Stimulated activated CD4-positive, alpha-beta T cell treated with anti-CD3 and anti-CD28 coated beads, Interleukin-12 subunit alpha, Interleukin-12 subunit beta, amount 100 ng/mL, for 4 hours (primary cell): ENCODE measurements at places on chromosomes 6 and 20.

GRCh38 chr20:19671374-19671773, 86.7 kb upstream of the RIN2 start:
- no peak for DNase-seq

DNA sequence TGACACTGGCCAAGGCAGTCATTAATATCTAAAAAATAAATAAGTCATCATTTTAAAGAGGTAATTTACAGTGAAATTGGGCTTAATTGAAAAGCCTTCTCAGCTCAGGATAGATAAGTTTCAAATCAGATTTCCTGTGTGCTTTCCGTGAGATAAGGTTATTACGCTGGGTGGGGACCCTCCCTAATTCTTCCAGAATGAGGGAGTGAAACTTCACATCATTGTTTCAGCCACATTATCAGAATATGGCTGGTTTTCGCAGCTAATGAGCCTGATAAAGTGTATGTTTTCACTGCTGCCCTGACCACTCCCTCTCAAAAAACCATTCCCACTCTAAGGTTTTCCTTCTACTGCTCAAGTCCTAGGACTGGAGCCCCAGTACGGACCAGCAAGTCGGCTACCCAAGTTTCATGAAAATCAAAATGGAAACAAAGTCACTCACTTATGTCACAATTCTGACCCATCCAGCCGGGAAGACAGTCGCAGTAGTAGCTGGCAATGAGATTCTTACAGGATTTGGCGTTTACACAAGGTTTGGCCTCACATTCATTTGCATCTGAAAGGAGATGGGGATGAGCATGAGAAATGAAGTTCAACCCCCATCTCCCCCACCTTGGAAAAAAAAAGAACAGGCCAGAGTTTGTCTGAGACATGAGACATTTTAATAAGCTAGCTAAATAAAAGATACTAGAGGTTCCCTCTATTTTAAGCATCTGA, 24.6 kb downstream of the JAG1 start:
- DNase-seq = no peak

- DNase-seq = no peak
Observed at GRCh38 chr6:166204852-166205650, 37.4 kb upstream of the TBXT start.

- DNase-seq = no peak
Observed at GRCh38 chr6:106431972-106432371, 71.5 kb downstream of the CRYBG1 start.

GRCh38 chr20:46945465-46945864, 50.8 kb downstream of the EYA2 start:
- DNase-seq = no peak

DNA sequence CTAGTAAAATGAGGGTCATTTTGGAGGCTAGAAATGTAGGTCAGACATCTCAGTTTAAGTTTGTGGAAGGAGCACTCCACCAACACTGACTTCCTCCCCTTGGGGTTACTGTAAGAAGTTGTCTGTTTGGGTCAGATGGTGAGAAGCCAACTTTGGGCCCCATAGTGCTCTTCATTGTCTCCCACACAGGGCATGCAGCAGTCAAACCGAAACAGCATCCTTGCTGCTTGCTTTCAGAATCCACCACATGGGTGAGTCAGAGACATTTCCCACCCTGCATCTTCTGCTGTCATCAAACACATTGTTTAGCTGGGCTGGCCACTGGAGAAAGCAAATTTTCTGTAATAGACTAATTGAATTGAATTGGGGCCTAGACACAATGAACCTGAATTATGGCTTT, 16.8 kb downstream of the IL17F start:
- DNase-seq = peak; percentile 39

DNA sequence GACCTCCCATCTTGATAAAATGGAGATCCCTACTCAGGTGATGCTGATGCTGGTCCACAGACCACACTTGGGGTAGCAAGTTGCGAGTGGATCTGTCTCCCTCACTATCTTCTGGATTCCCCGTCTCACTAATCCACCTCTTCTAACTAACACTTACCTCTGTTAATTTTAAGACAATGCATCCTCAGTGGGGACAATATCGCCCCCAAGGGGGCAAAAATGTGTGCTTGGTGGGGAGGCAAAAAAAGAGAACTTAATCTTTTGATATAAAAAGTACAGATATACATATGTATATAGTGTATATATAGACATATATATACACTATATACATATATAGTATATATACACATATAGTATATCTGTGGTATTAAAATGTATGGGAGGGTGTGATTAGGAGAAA, 4.3 kb downstream of the LRFN2 start:
- DNase-seq = no peak

- DNase-seq = no peak
Observed at GRCh38 chr6:142013875-142014495, 118.7 kb upstream of the GJE1 start.

- DNase-seq = no peak
Observed at GRCh38 chr20:25052255-25053194, 5.4 kb downstream of the ACSS1 start.

GRCh38 chr6:35727231-35727934, 9.4 kb upstream of the ARMC12 start:
- DNase-seq = no peak

- no peak for DNase-seq
Observed at GRCh38 chr6:87482366-87482765, 9.6 kb downstream of the SLC35A1 start.

- no peak for DNase-seq
Observed at GRCh38 chr6:1624058-1624850, 14.5 kb downstream of the FOXC1 start.

DNA sequence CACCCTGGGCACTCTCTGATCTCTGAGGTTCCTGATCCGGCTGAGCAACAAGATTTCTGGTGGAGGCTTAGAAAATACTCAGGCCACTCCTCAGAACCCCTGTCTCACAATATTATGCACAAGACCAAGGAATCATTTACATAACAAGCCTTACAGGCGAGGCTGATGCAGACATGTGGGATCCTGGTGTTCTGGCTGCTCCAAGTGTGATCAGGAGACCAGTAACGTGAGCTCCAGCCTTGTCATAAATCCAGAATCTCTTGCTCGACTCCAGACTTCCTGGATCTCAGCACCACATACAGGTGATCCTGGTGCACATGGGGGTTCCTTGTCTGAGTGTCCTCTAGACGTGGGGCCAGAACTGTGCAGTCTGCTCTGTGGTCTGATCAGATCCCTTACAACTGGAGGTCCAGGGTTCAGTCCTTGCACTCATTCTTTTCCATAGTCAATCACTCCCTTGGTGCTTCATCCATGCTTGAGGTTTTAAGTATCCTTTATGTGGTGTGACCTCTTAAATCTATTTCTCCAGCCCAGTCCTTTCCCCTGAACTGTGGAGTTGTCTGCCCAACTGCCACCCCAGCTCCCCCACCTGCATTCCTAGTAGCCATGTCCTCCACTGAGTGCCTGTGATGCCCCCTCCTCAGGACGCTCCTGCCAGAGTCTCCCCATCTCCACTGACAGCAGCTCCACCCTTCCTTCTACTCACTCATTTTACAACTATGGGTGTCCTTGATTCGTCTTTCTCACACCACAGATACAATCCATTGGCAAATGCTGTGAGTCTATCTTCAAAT, 5.1 kb downstream of the HLA-C start:
- no peak for DNase-seq

GRCh38 chr6:63862486-63863198, 227.0 kb downstream of the PHF3 start:
- DNase-seq = no peak

DNA sequence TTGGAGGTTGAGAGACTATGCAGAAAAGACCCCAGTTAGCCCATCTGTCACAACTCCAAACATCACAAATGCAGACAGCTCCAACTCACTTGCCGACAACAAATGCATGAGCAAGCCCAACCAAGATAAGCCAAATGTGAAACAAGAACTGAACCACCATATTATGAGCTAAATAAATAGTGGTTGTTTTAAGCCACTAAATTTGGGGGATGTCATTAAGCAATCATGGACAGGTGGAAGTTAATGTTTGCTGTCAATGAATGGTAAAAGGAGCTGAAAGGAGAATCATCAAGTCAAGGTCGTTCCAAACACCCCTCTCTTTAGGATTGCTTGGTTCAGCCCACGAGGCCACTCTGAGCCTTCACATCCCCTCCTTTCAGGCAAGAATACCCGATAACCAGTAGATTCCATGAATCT, 71.2 kb upstream of the PLCB4 start:
- DNase-seq = no peak

GRCh38 chr6:133549371-133549801, 308.2 kb downstream of the EYA4 start:
- no peak for DNase-seq

- DNase-seq = peak; percentile 32
Observed at GRCh38 chr6:3259491-3259958, 778 bp downstream of the PSMG4 start.

DNA sequence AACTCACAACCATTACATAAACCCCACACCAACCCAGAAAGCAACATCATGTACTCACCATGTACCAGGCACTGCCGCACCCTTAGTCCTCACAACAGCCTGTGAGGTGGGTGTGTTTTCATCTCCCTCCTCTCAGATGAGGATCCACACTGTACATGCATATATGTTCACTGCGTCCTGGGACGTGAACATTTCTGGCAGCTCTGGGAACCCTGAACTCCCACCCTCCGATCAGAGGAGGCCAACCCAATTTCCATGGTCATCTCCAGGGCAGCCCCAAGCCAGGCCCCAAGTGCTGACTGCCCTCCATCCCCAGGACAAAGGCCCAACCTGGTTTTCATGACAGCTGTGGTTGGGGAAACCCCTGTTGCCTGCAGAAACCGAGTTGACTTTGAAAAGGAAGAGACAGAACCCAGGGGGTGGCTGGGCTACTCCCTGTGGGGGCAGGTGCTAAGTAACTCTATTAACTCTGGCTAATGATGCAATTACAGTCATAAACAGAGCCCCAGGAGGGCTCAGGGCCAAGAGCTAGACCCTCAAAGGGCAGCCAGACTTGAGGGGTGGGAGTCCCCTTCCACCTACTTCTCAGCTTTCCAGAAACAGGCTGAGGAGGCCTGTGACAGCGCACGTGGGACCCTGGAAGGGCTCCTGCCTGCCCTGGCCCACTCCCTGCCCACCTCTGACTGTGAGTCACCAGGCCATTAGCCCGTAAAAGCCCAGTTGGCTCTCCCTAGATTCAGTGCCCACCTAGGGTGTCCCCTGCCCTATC, 2.6 kb downstream of the TFEB start:
- peak; percentile 30 for DNase-seq

DNA sequence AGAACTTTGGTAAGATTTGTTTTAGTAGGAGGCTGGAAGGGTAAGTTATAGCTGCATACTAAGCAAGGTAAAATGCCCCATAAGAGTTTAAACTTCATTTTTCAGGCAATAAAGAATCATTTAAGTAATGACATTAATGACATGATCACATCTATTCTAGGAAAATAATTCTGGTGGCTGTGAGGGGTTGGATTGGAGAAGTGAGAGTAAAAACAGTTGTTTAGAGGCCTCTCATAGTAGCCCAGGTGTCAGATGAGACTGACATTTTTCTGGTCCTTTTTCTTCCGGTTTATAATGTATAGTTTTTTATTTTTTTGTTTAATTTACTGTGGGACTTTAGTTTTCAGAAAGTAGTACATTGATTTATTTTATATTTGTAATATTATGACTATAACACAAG, 40.8 kb downstream of the ITCH start:
- no peak for DNase-seq

GRCh38 chr6:147750413-147750812, 241.9 kb downstream of the SAMD5 start:
- DNase-seq = no peak

DNA sequence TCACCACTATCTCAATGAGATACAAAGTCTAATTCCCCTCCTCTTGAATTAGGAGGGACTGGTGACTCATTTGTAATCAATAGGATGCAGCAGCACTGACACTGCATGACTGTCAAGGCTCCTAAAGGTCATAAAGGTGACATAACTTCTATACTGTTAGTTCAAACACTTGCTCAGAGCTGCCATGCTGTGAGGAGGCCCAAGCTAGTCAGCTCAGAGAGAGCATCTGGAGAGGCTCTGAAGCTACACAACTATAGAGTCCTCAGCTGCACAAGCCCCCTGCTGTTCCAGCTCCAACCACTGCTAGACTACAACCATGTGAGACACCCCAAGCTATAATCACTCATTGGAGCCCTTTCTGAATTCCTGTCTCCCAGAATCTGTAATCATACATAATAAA, 17.0 kb upstream of the HEY2 start:
- no peak for DNase-seq

DNA sequence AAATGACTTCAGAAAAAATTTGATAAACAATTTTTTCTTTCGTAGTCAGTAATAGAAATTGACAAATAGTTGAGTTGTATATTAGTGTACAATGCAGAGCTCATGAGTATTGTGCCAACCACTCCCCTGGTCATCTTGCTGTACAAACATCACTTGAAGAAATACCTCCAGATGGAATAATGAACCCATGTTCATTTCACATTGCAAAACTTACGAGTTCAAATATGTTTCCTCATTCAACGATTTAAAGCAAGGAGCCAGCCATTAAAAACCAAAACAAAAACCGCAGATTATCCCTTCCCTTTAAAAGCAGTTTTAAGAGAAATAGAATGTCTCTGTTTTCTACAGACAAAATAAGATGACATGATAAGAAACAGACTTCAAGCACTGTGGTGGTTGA, 62.5 kb downstream of the RALGAPA2 start:
- DNase-seq = no peak

DNA sequence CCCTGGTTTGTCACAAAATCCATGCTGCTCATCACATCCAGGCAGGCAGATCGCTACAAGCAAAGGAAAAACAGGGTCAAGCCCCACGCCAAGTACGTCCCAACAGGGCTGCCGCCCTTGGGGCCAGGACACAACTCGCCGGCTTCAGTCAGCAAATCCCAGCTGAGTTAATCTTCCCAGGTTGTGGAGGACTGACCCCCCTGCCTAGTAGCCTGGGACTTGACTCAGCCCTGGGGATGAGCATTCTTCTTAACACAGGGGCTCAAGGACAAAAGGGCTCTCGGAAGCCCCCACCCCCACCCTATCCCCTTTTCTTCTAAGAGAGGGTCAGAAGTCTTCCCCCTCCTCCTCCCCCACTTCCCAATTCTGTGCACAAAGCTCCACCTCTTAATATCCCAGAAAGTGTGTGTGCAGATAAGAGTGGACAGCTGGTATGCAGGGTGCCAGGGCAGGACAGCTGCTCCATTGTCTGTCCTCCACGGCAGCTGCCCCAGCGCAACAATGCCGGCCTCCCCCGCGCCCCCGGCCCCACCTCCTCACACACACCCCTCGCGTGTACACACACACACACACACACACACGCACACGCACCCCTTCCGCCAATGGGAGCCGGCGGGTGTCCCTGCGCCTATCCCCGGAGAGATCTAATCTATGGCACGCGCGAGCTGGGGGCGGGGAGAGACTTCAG, 4.5 kb downstream of the DLL1 start:
- no peak for DNase-seq

DNA sequence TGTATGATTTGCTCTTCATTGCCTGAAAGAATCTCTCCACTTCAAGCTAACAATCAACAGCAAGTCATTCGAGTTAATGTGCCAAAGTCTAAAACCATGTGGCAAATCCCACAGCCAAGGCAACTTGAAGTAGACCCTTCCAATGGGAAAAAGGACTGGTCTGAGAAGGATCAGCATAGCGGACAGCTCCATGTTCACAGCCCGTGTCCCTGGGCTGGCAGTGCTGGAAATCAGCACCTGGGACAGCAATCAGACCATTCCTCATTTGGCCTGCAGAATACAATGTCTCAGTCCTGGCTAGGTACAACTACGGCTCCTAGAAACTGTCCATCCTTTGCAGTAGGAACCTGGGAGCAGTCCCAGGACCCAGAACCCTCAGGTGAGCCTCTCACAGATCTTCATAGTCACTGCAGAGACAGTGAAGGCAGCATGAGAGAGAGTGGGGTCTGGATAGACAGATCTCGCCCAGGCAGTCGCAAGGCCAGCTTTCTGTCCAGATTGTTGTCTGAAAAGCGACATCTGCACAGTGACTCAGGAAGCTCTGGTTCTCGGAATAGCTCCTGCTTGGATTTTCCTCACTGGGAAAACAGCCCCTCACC, 1.1 kb downstream of the GJA10 start:
- DNase-seq = no peak
